ENCODE measurements at places on chromosomes 2 and 18.

- DNase-seq = no peak
- H3K27ac ChIP-seq = no peak overlapping the region
- H3K4me3 ChIP-seq = no peak overlapping the region
- H3K36me3 ChIP-seq = no peaks in the 10 kb centered on the region
- H3K4me1 ChIP-seq = no peaks in the 10 kb centered on the region
- no peaks in the 10 kb centered on the region for H3K27me3 ChIP-seq
Observed at GRCh38 chr2:156779416-156780120, 343.4 kb downstream of the GPD2 start.

DNA sequence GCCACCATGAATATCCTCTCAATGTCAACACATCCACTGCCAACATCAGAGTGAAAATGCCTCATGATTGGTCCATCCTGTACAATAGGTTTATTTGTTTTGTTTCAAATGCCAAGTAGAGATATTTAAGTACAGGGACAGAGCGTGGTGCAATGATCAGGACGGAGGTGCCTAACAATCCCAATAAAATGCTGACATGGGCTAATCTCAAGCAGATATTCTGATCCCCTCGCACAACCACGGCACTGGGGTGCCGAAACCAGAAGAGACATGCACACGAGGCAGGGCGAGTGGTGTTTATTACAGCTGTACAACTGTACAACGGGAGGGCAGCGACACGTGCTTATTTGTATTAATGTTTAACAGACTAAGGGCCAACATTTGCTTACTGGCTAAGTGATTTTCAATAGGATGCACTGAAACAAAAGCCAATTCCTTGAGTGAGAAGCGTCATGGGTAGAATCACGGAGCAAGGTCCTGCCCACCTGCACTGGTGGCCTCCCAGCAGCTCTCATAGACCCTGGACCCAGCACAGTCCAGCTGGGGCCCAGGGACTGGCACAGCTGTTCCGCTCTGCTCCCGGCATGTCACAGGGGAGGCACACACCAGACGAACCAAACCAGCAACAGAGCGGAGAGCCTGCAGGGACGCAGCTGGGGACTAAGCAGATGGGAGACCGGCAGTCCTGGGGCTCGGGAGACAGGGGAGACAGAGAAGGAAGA is 101.4 kb downstream of the HDAC4 start:
- no peaks in the 10 kb centered on the region for H3K36me3 ChIP-seq
- H3K27me3 ChIP-seq = no peaks in the 10 kb centered on the region
- no peak for DNase-seq

DNA sequence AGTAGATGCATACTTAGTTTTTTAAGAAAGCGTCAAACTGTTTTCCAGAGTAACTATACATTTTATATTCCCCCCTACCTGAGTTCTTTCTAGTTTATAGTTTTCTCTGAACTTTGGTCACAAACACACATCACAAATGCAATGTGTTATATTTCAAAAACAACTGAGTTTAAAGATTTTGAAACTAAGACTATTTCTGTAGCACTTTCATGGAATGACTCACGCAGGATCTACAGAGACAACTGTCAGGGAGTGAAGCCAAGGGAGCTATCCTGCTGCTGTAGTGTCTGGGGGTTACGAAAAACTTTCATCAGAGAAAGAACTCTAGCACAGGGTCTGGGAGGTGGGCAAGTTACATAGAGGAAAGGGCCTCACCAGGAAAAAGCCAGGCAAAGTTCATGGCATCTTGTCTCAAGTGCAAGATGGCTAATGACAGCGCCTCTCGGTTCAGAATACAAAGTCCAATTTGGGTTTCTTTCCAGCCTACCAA is 66.8 kb downstream of the UXS1 start:
- H3K4me1 ChIP-seq = peaks cover 4% of the 10 kb centered on the region
- H3K27me3 ChIP-seq = no peaks in the 10 kb centered on the region
- H3K27ac ChIP-seq = no peak overlapping the region

GRCh38 chr2:117502121-117502520 is 312.4 kb upstream of the DDX18 start:
- no peak for DNase-seq
- H3K4me1 ChIP-seq = no peaks in the 10 kb centered on the region
- no peaks in the 10 kb centered on the region for H3K27me3 ChIP-seq
- H3K27ac ChIP-seq = no peak overlapping the region

- no peaks in the 10 kb centered on the region for H3K27me3 ChIP-seq
- no peaks in the 10 kb centered on the region for H3K36me3 ChIP-seq
- no peak for DNase-seq
Observed at GRCh38 chr2:3290655-3291054, 87.0 kb downstream of the EIPR1 start.

DNA sequence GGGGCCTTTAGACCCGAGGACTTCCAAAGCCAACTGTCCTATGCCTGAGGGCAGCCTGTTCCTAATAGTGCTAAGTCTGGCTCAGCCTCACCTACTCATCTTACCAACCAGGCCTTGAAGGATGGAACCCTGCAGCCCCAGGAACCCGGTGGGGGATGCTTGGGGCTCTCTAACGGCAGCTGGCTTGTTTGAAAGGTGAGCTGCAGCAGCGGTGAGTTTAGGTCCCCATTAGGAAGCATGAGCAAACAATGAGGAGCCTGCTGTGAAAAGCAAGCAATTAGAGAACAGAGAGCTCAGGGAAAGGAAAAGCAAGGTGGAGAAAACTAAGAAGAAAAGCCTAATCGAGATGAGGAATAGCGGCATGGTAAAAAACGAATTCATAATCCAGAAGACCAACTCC is 39.9 kb downstream of the SP110 start:
- DNase-seq = no peak
- H3K27ac ChIP-seq = no peak overlapping the region
- no peaks in the 10 kb centered on the region for H3K27me3 ChIP-seq
- H3K4me3 ChIP-seq = no peak overlapping the region
- H3K4me1 ChIP-seq = no peaks in the 10 kb centered on the region
- peaks cover 50% of the 10 kb centered on the region for H3K36me3 ChIP-seq

- no peaks in the 10 kb centered on the region for H3K4me1 ChIP-seq
- H3K27me3 ChIP-seq = no peaks in the 10 kb centered on the region
- no peak overlapping the region for H3K27ac ChIP-seq
- H3K4me3 ChIP-seq = no peak overlapping the region
Observed at GRCh38 chr2:111656894-111657293, 227.1 kb downstream of the ANAPC1 start.

DNA sequence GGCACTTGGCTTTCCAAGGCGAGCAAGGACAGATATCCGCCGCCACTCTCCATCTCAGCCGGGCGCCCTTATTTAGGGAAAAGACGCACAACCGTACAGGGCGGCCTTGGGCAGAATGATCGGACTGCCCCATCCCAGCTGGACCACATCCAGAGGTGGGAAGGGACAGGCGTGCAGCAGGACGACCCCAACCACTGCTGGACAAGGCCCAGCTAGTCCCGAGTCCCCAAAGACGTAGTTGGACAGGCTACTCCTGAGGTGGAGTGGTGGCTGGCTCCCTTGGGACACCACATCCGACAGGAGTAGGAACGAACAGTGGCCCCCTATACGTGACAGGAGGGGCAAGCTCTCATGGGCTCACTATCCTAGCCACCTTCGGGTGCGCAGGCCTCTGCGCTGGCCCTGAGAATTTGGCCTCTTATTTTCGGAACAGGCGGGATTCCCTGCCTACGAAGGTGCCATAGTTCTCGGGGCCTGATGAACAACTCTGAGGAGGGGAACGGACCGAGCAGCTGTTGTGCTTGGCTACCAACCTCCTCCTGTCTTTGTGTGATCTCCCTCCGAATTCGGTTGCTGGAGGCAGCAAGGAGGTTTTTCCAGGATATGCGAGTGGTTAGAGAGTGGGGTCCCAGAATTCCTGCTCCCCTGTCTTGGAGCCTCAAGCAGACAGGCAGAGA is 2.3 kb downstream of the FEV start:
- peaks cover 35% of the 10 kb centered on the region for H3K4me1 ChIP-seq
- H3K4me3 ChIP-seq = no peak overlapping the region
- H3K27me3 ChIP-seq = peaks cover 54% of the 10 kb centered on the region
- no peaks in the 10 kb centered on the region for H3K36me3 ChIP-seq

- H3K27ac ChIP-seq = no peak overlapping the region
- H3K4me1 ChIP-seq = no peaks in the 10 kb centered on the region
- no peaks in the 10 kb centered on the region for H3K27me3 ChIP-seq
- no peak for DNase-seq
Observed at GRCh38 chr2:168118733-168119514, 128.5 kb downstream of the STK39 start.

DNA sequence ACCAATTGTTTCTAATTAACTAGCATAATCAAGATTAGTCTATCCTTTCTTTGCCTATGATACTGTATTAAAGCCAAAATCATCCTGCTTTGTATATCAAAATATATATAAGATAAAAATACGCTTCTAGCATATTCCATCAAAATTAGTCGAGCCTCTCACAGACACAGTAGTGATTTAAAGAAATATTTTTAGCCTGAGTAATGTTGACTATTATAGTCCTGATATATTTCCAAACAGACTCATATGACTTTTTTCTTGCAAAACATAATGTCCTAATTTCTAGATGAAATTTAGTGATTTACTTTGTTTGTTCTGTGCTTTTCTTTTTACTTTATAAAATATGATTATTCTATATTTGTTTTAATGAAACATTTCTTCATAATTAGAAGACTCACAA is 30.9 kb downstream of the FAP start:
- H3K27me3 ChIP-seq = no peaks in the 10 kb centered on the region
- H3K4me1 ChIP-seq = no peaks in the 10 kb centered on the region
- no peaks in the 10 kb centered on the region for H3K36me3 ChIP-seq
- H3K27ac ChIP-seq = no peak overlapping the region

- H3K27ac ChIP-seq = no peak overlapping the region
- no peaks in the 10 kb centered on the region for H3K27me3 ChIP-seq
- H3K36me3 ChIP-seq = no peaks in the 10 kb centered on the region
- no peak for DNase-seq
Observed at GRCh38 chr2:13572466-13572865, 855.7 kb downstream of the TRIB2 start.

DNA sequence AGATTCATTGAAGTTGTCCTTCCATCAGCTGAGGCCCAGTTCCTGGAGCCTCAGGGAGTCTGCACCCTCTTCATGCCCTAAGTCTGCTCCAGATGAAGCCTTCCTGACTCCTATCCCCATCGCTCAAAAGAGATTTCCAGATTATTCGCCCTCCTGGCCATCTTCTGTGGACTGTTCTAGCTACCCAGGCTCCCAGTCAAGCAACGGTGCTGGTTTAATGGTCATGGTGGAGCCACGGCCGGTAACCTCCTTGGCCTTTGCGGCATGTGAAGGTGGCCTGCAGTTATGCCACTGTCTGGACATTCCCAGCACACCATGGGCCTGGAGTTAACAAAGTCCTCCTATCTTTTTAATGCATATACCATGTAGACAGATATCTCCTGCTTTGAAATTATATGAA is 140.1 kb upstream of the ASB18 start:
- H3K4me1 ChIP-seq = no peaks in the 10 kb centered on the region
- no peak for DNase-seq
- no peak overlapping the region for H3K27ac ChIP-seq
- no peak overlapping the region for H3K4me3 ChIP-seq

GRCh38 chr2:147450661-147451510 is 393.9 kb upstream of the ACVR2A start:
- H3K4me3 ChIP-seq = no peak overlapping the region
- no peak overlapping the region for H3K27ac ChIP-seq
- no peaks in the 10 kb centered on the region for H3K27me3 ChIP-seq
- H3K4me1 ChIP-seq = no peaks in the 10 kb centered on the region
- H3K36me3 ChIP-seq = no peaks in the 10 kb centered on the region

Data from CD8-positive, alpha-beta memory T cell (primary cell).